ENCODE measurements at places on chromosomes 6 and 20.

- DNase-seq = peak; percentile 39
These were observed 35.0 kb downstream of the FOXF2 start for GRCh38 chr6:1424306-1424927.

- no peak for DNase-seq
These were observed 103.5 kb downstream of the DACT2 start for GRCh38 chr6:168216117-168216516.

GRCh38 chr6:106549521-106549920 lies 79.8 kb downstream of the RTN4IP1 start:
- no peak for DNase-seq

- no peak for DNase-seq
These were observed 17.3 kb upstream of the BTN3A2 start for GRCh38 chr6:26347699-26348098.

DNA sequence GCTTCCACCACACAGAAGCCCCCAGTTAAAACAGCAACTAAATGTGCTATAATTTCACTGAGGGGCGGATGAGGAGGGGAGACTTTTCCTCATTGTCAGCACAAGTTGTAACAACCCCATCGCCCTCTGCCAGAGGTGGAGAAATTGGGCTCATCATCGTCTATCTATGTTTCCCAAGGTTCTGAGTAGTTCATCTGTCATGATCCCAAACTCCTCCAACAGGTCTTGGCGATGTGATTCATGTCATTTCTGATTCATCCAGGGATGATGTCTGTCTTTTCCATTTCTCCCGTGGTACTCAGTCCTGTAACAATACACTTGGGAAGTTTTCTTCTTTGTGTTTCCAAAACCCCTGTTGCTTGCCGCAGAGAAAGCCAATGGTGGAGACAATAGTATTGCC lies 51.0 kb downstream of the TFAP2A start:
- no peak for DNase-seq

- DNase-seq = no peak
These were observed 397.8 kb downstream of the LAMA2 start for GRCh38 chr6:129280749-129281148.

DNA sequence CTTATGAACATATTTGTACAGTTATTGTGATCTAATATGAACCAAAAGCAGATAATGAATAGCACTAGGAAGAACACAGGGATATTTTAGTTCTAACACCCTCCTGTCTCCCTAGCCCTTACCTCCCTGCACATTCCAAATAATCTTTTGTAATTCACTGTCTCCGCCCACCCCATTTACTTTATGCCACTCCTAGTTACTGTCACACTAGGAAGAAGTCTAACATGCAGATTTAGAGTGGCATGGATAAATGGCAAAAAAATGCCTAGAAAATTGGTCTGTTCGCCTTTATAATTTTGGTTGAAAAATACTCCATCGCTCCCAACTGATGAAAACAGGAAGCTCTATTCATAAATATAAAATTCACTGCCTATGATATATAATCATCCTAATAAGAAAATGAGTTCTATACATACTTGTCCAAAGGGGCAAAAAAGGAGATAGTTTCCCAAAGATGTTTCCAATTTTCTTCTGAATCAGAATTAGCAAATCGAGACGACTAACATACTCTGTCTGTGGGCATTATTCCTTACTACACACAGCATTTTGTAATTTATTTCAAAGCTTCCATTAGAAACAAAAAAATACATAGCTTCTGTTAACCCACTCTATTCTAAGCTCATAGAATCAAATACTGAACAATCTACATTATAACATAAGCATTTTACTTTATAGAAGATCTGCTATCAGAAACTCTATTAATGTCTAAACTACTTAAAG lies 1.3 kb upstream of the RUNX2 start:
- DNase-seq = no peak

- peak; percentile 8 for DNase-seq
These were observed 137.6 kb upstream of the RIN2 start for GRCh38 chr20:19620446-19620845.

GRCh38 chr6:38974389-38975151 lies 74.0 kb upstream of the GLP1R start:
- no peak for DNase-seq

- DNase-seq = peak; percentile 14
These were observed 4.7 kb downstream of the GSTA4 start for GRCh38 chr6:52990342-52990741.

Data from inflammatory macrophage treated with lipopolysaccharide for 4 hours (primary cell).